ENCODE measurements at places on chromosomes 4 and X. TPM values are rescaled to one million over a fixed set of nuclear protein-coding genes. Genes with fewer than 3 reads are reported as not detected.

PFKFB1 gene
- 0.35 TPM for total RNA-seq

TSPYL2 gene
- total RNA-seq = 159 TPM

DNA sequence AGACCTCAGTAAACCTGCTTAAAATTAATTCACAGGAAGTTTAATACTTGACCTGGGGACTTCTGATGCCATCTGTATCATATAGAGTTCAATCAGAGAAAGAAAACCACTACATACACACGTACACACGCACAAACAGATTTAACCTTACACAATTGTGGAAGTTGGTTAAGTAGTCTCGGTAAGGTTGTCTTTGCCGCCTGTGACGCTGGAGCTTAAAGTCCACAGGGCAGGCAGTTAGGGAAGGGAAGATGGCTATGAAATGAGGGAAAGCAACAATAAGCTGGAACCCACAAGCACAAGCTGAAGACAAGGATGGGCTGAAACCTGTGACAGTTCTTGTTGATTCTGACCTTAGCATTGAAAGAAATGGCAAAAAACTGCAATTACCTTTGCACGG is 41.7 kb upstream of the TSPAN7 start:
- DNase-seq = no peak

DNA sequence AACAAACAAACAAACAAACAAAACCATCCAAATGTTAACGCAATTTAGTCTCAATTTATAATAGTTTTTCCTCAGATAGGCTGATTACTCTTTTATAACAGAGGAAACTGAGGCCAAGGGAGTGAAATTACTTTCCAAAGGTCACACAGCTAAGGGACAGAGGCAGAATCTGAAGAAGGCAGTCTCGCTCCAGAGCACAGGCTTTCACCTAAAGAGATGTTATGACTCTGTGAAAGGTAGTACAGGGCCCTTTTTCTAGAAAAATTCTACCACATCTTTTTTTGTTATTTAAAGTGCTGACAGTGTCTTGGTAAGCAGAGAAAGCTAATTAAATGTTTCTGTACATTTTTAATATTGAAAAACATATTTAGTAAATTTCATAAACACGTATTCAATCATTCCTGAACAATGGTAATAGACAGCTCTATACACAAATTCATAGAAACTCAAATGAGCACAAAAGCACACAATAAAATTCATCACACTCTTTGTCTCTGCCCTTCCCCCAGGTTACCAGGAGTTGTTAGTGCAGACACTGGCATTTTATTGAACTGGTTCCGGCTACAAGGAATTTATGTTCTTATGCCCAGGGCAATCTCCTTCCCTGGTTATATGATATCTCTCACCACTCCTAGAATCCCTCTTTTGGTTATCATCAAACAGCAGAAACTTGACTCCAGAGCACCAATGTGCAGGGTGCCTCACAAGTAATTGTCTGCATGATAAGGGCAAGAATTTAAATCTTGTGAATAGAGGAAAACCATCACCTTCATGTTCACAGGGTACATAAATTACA is 7.7 kb upstream of the APBB2 start:
- DNase-seq = no peak
